ENCODE measurements at places on chromosomes 5 and 9.

- no peak for DNase-seq
These were observed 6.0 kb downstream of the PUM3 start for GRCh38 chr9:2837915-2838314.

DNA sequence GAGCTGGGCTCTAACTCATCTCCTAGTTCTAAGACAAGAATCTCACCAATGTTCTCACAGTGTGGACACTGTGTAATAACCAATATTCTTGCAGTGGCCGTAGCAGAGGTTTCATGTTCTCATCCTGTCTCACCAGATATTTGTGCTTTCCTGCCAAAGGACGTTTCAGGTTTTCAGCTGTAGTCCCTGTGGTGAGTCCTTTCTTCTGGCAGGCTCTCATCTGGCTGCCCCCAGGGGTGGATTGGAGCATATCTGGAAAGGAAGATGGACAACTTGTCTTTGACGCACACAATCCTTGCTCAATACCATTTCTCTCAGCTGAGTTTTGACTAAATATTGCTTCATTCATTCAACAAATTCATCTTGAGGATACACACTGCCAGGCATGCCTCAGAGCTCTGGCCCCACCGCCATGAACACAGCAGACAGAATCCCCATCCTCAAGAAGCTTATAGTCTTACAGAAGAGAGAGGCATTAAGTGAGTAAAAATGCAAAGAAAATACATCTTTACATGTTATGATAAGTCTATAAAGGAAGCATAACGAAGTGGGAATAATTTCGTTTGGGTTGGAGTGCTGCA is 33.8 kb upstream of the NEURL1B start:
- DNase-seq: no peak

DNA sequence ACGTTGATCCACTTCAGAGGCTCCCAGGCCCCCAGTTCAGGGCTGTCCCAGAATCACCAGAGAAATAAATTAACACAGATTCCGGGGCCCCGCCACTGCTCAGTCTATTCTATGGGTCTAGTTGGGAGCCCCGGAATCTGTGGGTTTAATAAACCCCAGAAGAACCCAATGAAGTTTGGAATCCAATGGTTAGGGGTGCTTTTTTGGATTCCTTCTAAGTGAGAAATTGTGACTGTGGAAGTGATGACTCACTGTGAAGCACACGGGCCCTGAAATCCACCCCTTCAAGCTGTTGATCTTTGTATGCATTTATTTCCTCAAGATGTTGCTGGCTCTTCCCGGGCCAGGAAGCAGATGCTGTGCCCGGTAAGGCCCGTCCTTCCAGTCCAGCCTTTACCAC is 57.3 kb upstream of the SLC28A3 start:
- DNase-seq: no peak

DNA sequence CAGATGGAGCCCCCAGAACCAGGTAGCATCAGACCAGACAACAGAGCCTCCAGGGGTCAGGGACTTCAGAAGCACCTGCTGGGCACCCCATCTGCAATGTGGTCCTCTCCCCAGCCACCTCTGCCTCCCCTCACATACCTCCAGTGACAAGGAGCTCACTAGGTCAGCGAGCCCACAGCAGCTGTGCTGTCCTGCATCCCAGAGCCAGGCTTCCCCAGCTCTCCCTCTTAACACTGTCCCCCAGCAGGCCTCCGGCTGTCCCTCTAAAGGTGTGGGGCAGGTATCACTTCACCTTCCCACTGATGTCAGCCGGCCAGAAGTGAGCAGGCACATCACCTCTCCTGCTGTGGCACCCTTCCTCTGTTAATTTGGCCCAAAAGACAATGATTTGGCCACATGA is 83.6 kb downstream of the LMX1B start:
- DNase-seq: no peak

- no peak for DNase-seq
These were observed 222.7 kb downstream of the ICE1 start for GRCh38 chr5:5645198-5645597.

DNA sequence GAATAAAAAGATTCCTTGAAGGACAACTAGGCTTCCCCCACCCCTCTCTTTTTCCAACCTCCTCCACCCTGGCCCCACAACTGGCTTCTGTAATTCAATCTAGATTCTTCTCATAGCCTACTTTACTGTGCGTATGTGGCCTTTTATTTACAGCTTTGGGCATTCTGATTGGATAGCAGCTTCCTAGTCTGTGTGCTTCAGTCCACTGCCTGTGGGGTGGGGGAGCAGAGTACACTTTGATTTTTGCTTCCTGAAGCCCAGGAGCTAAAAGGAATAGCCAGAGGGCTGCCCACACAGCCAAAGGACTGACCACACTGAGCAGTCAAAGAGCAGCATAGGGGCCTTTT is 30.4 kb downstream of the RUSC2 start:
- DNase-seq: no peak

- no peak for DNase-seq
These were observed 28.7 kb downstream of the CAMSAP1 start for GRCh38 chr9:135878528-135879236.

GRCh38 chr9:135418161-135418560 is 61.4 kb upstream of the PPP1R26 start:
- DNase-seq: no peak

DNA sequence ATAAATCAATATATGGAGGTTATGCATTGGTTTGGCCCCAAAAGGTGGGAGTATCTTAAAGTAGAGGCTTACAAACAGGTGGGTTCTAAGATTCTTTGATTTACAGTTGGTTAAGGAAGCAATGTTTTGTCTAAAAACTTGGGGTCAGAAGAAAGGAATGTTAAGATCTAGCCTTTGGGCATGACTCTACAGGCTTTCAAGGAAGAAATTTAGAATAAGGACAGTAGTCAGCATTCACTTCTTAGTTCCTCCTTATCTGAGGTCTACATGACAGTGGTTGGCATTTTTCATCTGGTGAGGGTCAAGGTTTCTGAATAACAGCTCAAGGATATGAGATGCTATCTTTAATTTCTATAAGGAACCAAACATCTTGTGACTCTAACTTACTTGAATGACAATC is 122.8 kb downstream of the CAMK4 start:
- no peak for DNase-seq

GRCh38 chr5:171031977-171032376 is 170.2 kb downstream of the RANBP17 start:
- no peak for DNase-seq

- no peak for DNase-seq
These were observed 487.2 kb downstream of the ENC1 start for GRCh38 chr5:74153255-74153790.

DNA sequence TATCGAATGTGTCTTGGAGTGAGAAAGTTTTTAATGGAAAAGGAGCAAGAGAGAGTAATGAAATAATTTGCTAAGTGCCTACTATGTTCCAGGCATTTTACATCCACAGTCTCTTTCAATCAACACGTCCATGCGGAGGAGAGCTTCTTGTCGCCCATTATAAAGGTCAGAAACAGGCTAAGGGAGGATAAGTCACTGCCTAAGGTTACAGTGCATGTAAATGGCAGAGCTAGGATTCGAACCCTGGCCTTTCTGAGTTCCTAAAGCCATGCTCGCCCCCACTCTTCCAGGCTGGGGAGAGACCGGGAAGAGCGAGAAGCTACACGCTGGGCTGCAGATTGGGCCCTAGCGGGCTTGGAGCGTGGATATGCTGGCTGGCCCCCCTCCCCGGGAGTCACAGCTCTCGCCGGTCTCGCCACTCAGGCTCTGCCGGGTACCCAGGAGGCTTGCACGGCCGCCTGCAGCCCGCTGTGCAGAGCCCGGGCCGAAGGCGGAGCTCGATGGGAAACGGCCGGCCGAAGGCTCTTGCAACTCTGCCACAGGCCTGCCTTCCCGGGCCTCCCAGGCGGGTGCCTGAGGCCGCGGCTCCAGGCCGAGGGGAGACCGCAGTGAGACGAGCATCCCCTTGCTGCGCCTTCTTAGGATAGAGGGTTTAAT is 775 bp upstream of the LHX2 start:
- DNase-seq: no peak

DNA sequence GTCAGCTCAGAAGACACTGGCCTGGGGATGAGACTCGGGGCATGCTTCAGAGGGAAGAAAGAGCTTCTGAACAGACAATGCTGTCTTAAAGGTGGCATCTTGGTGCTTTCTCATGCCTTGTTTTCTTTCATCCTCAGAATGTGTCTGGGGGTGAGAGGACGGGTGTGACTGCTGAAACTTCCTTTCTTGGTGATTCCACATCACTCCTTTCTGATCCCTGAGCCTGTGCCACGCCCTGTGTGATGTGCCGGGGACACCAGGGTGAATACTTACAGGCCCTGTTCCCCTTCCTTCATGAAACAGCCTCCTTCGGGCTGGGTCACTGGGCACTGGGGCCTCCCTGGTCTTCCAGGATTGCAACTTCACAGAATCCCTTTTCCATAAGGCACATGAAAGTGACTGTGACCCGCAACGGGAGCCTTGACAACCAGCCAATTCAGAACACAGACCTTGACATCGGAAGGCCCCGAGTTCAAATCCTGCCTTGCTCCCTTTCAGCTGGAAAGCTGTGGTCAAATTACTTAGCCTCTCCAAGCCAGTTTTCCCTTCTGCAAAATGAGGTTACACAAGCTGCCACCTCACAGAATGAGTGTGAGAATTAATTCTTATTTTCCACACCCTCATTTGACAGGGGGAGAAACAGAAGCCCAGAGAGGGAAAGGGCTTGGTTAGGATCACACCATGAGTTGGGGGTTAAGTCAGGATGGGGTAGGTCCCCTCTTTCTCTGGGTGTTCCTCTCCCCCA is 44.1 kb upstream of the IL17B start:
- no peak for DNase-seq

- no peak for DNase-seq
These were observed 88.7 kb downstream of the DAP start for GRCh38 chr5:10672146-10673016.

- no peak for DNase-seq
These were observed 654.6 kb downstream of the MTRR start for GRCh38 chr5:8523501-8523900.

DNA sequence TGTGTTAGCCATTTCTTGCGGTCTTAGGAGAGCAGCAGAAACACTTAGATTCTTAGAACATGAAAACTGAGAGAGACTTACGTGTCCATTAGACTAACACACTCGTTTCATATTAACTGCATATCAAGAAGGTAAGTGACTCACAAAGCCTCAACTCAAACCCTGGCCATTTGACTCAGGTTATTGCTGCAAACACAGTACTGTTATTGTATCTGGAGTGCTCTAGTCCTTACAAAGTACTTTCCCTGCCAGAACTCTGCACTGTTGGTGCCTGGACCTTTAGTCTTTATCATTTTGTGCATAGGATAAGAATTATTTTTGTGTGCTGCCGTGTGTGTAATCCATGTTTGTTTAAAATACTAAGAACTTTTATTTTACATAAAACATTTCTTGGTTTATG is 155.7 kb downstream of the FBXL7 start:
- no peak for DNase-seq

DNA sequence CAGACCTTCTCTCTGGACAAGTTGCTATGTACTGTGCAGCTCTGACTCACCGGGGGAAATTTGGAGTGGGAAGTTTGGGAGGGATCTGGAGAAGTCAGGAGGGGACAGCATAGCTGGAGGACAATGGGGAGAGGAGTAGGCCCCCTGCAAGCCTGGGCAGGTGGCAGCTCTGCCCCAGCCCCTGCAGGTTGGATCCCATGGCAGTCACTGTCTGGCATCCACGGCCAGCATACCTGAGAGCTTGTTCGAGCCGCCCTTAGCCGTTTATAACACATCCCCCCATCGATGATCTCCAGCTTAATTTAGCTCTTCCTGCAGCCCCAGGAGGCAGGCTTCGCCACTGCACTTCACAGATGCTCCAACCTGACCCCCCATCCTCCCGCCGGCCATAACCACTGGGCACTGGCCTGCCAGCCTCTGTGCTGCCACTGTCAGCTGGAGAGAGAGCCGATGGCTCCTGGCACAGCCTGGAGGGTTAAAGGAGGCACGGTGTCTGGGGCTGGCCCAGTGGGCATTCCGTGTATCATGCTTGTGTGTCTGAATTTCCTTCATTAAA is 57.7 kb upstream of the RNU6ATAC start:
- DNase-seq: no peak

DNA sequence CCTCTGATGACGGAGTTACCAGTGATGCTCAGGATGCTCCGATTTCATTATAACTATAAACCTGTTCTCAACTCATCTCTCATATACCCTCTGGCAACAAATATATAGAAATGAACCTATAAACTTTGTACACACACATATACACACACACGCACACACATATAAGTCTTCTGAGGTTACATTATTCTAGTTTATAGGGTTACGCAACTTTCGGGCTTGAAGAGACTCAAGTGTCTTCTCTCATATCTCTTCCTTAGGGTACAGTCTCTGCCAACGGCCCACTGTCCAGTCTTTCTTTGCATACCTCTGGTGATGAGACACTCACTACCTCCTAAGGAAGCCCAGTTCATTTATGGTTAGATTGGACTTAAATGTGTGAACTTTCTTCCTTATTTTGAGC is 69.4 kb upstream of the TBC1D2 start:
- DNase-seq: no peak

Measured in stimulated activated CD8-positive, alpha-beta memory T cell treated with anti-CD3 and anti-CD28 coated beads, Interleukin-4, amount 100 ng/mL, for 4 hours (primary cell).